ENCODE measurements at places on chromosomes 2 and 18.
A peak's percentile ranks its signal among the peaks of the same experiment; 100 is the strongest.

DNA sequence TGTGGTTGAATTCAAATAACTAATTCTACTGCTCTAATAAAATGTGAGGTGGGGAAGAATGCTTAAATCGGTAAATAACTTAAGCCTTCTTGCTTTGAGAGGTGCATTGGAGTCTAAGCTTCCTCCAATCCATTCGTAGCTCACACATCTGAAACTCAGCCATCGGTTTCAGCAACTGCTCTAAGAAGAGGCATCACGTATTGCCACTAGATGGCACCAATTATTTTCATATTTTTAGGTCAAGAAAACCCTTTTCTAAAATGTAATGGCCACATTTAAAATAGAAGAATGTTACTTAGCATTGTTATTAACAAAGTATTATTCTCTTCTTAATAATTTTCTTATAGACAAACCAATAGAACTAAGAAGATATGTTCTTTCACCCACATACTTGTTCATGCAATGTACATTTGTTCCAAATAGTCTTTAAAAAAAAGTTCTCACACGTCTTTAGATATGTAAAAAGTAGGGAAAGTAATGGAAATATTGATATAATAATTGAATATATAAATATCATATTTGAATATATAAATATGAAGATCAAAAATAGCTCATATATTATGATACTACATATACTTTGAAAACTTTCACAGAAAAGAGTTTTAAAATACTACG is 229.8 kb downstream of the CCDC178 start:
- peak; percentile 39 for DNase-seq

DNA sequence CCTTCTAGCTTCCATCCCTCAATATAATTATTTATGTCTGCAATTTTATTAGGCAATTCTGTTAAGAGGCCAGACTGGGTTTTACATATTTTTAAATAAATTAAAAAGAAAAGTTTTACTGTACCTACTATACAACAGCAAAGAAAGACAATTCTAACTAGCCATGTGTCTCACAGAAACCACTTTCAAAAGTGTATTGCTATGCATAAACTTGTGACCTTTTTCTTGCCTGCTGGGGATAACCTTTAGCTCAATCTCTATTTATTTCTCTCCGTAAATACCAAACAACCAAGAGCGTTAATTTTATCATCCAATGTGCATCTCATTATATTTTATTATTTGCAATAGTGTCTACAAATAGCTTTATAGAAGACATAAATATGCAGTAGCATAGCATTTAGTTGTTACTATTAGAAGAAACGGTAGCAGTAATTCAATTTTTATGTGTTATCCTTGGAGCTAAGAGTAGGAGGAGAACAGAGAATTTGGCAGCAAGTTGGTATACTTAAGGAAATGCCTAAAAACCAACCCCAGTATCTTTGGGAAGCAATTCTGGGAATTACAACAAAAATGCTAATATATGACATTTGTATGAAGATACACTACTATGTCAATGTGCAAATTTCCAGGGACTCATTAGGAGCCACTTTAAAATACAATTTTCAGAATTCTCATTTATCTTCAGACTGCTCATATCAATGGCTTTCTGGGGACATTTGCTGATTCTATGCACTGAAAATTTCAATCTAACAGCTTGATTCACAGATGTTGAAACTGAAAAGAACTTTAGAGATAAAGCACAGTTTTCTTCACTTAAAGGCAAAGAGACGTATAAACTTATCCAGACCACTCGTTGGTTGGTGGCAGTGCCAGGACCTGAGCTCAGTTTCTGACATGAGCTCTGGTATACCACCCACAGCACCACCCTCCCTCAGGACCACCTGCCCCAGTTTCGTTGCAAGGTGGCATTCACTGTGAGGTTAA is 23.0 kb upstream of the RTN4 start:
- DNase-seq: no peak

GRCh38 chr2:105604938-105605337 is 139.8 kb upstream of the NCK2 start:
- no peak for DNase-seq

- DNase-seq: no peak
Observed at GRCh38 chr18:59353079-59353680, 5.9 kb downstream of the LMAN1 start.

DNA sequence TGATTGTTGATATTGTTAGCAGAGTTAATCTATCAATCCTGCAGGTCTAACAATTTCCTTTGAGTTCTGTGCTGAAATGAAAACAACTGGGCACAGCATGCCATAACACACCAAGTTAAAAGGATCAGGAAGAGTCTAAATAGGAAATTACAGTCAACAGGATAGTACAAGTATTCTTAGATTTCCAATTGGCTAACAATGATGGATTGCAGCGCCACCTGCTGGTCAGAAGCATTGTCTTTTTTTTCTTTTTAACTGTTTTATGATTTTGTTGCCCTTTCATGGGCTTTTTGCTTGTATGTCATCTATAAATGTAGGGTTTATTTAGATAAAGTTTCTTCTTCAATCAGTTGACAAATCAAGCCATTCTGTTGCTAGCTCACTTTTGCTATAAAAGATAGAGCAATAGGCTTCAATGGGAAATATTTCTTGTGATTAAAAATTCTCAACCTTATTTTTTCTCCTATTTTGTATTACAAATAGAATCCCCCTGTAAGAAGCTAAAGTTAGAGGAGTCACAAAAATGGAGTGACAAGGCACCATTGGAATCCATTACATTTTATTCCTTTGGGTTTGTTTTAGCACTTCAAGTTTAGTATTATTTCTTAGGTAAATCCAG is 40.8 kb upstream of the RPRM start:
- DNase-seq: no peak

GRCh38 chr2:3211256-3212060 is 166.2 kb downstream of the EIPR1 start:
- no peak for DNase-seq

DNA sequence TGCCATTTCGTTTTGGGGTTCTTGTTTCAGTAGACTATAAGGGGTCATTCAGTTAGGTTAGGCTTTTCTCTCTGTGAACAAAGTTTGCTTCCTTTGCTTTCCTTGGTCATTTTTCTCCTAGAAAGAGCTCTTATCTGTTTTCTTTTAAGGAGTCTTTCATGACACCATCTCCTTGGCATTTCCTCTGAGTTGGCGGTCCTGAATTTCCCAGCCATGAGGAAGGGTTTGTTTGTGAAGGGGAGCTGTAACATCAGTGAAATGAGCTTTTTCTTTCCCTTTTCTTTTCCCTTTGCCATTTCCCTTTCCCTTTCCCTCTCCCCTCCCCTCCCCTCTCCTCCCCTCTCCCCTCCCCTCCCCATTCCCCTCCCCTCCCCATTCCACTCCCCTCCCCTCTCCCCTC is 61.7 kb downstream of the MAP4K4 start:
- no peak for DNase-seq

DNA sequence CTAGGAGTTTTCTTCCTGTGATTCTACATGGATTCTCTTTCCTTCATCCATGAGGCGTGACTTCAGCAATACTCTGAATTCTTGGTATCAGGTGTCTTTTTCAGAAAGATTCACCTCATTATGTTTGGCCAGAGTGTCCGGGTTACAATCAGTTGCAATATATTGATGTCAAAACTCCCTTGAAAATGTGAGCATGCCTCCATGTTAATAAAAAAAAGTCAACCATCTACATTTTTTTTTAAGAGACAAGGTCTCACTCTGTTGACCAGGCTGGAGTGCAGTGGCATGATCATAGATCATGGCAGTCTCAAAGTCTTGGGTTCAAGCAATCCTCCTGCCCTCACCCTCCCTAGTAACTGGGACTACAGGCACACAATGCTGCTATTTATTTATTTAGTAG is 80.9 kb upstream of the NEUROD1 start:
- DNase-seq: no peak

GRCh38 chr2:38486213-38487026 is 109.3 kb upstream of the ATL2 start:
- no peak for DNase-seq

GRCh38 chr2:121245120-121245820 is 39.7 kb downstream of the TFCP2L1 start:
- no peak for DNase-seq

DNA sequence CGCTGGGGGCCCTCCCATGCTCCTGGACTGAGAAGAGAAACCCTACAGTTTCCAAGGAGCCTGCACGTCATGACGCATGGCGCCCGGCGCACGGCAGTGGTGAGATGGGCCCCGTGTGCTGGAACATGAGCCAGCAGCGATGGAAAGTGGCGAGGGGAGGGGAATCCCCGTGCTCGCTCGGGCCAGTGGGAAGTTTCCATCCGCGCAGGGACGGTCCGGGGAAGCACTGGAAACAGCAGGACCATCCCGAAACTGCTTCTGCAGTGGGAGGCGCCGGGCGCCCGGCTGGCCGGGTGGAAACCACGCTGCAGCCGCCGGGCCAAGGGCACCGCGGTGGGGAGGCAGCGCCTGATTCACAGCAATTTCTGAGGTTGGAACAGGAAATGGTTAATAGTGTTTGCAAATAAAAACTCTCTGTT is 4.9 kb upstream of the PDCD1 start:
- no peak for DNase-seq

DNA sequence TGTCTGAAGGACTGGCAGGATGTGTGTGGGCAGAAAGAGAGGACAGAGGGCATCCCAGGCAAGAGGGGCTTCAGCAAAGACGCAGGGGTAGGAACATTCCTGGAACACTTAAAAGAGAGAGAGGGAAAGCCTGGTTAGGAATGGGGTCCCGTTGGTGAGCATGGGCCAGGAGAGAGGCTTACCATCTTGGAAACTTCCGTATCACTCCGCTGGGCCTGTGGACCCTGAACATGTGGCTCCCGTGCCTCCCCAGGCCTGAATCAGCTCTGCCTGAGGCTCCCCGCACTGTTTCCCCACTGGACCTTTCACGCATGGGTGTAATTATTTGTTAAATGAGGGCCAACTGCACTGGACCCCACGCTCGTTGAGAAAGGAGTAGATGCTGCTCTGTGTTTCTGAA is 191.1 kb upstream of the GLI2 start:
- DNase-seq: no peak

GRCh38 chr2:28276076-28276618 is 116.5 kb upstream of the FOSL2 start:
- DNase-seq: no peak

- DNase-seq: no peak
Observed at GRCh38 chr2:85795331-85796045, 41.7 kb downstream of the ATOH8 start.

DNA sequence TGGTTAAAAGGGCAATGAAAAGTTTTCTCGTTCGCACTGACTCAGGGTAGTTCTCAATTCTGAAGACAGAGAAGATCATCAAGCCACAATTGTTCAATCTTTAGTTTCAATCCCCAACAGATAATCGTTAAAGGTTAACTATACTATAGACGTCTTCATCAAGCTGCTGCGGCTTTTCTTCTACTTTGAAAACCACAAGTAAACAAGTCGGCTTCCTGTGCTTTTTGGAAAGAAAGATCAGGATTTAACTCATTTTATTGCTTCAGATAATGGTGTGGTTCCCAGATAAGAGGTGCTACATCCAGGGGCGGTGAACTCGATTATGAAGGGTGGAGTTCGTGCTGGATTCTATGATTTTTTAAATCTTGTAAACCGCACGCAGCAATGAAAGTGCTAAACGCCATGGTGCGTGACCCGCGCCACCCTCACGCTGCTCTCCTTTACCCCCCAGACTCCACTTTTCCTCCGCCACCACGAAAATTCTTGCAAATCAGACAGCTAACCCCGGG is 545 bp upstream of the CDCA7 start:
- DNase-seq: no peak

DNA sequence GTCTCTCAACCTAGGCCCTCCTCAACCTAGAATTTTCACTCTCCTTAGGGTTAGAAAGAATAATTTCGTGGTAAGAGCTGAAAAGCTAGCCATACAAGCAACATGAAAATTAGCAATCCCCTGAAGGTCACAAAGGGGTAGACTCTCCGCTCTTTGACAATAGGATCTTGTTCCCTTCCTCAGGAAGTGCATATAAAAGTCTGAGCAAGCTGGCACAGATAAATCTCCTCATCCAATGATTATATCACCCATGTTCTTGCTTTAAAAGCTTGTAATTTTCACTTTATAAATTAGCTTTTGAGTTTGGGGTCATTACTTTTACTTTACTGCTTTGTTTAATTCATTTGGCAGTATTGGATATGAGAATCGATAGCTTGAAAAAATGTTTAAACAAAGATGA is 852.3 kb upstream of the CRIM1 start:
- DNase-seq: no peak

- no peak for DNase-seq
Observed at GRCh38 chr2:182265718-182266117, 161.1 kb downstream of the PDE1A start.

DNA sequence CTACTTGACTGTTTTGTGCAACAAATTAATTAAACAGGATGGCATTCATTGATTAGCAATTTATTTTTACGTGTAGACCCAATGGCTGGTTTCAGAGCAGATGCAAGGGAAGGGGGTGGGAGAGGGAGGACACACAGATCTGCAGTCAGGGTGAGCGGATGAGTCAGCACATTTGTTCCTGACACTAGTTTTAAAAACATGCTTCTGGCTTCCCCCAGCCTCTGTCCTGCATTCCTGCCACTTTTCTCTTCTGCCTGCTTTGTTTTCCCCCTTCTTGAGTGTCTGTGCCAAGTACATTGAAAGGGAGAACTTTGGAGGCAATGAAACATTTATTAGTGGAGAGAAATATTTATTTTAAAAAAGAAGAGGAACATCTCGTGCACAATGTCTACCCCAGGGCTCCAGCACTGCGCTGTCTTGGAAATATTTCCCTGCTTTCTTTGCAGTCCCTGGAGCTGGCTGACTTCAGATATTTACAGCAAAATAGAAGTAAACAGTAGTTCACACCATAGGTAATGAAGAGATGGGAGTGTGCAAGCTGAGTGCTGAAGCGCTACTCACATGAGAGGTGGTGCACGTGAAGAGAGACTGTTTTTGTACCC is 52.2 kb downstream of the NRP2 start:
- DNase-seq: no peak

DNA sequence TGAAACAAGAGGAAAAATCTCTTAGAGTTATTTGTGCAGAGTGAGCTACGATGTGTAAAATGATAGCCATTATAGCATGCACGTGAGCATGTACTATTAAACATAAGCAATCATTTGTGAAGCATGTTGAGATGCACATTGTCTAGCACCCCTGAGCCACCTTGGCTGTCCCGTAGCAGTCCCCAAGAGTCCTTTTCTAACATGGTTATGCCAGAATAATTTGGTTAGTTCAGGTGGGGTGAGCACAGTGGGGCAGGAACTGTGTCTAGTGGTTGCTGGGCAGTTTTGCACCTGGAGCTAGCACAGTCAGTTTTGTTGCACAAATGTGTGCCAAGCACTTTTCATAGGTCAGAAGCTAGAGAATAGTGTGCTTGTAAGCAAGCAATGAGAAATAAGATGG is 809.8 kb downstream of the RNF144A start:
- DNase-seq: no peak

- no peak for DNase-seq
Observed at GRCh38 chr2:163665051-163665450, 70.8 kb downstream of the FIGN start.

- no peak for DNase-seq
Observed at GRCh38 chr18:56799756-56800155, 148.6 kb downstream of the WDR7 start.

DNA sequence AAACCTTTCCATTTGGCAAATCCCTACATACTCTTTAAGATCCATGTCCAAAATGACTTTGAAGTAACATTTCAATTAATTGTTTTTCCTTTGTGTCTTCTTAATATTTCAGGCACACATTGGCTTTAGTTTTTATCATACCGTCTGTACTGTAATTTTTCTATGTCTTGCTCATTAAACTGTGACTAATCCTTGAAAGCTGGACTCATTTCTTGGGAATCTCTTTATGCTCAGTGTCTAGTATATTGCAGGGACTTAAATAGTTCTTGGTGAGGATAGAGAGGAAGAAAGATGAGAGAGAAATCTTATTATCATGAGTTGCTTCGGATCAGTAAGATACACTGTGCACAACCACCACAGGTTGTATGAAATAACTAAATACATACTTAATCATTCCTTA is 448.3 kb upstream of the ST6GAL2 start:
- DNase-seq: no peak
